ENCODE measurements at places on chromosomes 13 and 19. TPM values are rescaled to one million over a fixed set of nuclear protein-coding genes. Genes with fewer than 3 reads are reported as not detected.

Gene ERFL
- 0.46 TPM for total RNA-seq

Gene TTC9B
- total RNA-seq = 1.1 TPM

DNA sequence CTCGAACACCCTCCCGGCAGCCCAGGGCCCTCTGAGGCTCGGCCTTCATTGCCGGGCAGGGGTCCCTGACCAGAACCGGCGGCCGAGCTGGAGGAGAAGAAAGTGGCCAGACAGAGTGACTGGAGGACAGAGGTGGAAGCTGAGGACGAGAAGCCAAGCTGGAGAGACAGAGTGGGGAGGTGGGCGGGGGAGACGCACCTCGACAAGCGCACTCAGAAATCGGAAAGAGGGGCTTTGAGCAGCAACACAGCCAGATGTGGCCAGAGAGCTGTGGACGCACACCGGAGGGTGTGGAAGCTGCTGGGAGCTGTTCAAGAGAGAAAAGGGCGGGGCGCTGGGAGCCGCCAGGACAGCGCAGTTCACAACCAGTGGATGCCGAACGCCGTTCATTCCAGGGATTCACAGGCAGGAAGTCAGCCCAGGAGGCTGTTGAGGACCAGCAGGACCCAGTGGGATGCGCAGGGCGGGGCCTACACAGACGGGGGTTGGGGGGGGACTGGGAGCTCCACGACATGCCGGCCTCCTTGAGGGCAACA, 28.2 kb upstream of the C13orf46 start:
- H3K36me3 ChIP-seq = peaks cover 24% of the 10 kb centered on the region
- no peaks in the 10 kb centered on the region for H3K4me1 ChIP-seq
- DNase-seq = no peak
- H3K27ac ChIP-seq = no peak overlapping the region
- H3K4me3 ChIP-seq = no peak overlapping the region
- H3K27me3 ChIP-seq = peaks cover 6% of the 10 kb centered on the region

DNA sequence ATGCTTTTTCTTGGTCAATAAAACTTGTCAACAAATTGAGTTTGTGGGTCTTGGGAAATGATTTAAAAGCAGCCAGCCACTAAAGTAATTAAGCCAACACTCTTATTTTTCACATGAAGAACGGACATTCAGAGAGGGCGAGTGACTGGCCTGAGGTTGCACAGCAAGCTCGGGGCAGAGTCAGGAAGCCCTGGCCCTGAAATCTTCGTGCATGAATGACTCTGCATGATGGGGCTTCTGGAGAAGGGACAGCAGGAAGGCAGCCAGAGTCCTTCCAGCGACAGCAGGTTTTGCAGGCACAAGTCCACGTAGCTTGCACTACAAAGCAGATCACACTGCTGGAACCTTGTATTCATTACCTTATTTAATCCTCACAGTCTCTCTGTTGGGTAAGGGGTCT, 232.5 kb downstream of the ZNF536 start:
- peaks cover 1% of the 10 kb centered on the region for H3K27me3 ChIP-seq
- H3K4me1 ChIP-seq = no peaks in the 10 kb centered on the region
- H3K27ac ChIP-seq = no peak overlapping the region
- H3K4me3 ChIP-seq = no peak overlapping the region
- H3K36me3 ChIP-seq = no peaks in the 10 kb centered on the region

- peaks cover 5% of the 10 kb centered on the region for H3K36me3 ChIP-seq
- no peak overlapping the region for H3K4me3 ChIP-seq
- peaks cover 17% of the 10 kb centered on the region for H3K4me1 ChIP-seq
- peaks cover 4% of the 10 kb centered on the region for H3K27me3 ChIP-seq
- H3K27ac ChIP-seq = no peak overlapping the region
Observed at GRCh38 chr13:25114220-25114619, 18.3 kb downstream of the PABPC3 start.

DNA sequence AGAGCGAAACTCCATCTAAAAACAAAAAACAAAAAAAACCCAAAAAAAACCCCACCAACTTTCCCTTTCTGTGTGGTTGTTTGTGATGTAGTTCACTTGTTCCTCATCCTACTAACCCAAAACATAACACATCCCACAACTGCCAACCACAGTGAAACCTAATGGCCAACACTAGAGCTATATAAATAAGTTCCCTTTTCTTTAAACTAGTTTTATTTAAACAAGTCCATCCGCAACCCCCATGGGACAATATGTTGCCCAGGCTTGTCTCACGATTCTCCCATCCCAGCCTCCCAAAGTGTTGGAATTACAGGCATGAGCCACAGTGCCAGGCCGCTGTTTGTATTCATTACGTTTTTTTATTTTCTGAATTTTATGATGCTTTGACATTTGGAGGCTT, 71.2 kb upstream of the ADGRE5 start:
- H3K4me1 ChIP-seq = no peaks in the 10 kb centered on the region
- DNase-seq = no peak
- H3K36me3 ChIP-seq = no peaks in the 10 kb centered on the region
- H3K27me3 ChIP-seq = peaks cover 2% of the 10 kb centered on the region
- H3K27ac ChIP-seq = no peak overlapping the region

- peaks cover 3% of the 10 kb centered on the region for H3K4me1 ChIP-seq
- no peak overlapping the region for H3K4me3 ChIP-seq
- peak; percentile 40 for DNase-seq
- peaks cover 8% of the 10 kb centered on the region for H3K36me3 ChIP-seq
- H3K27me3 ChIP-seq = peaks cover 58% of the 10 kb centered on the region
Observed at GRCh38 chr19:49436381-49437017, 4.8 kb downstream of the SLC17A7 start.
